Cerebellar nuclear complex (tissue), 1 donor: ENCODE measurements at places on chromosomes 4 and X.

DNA sequence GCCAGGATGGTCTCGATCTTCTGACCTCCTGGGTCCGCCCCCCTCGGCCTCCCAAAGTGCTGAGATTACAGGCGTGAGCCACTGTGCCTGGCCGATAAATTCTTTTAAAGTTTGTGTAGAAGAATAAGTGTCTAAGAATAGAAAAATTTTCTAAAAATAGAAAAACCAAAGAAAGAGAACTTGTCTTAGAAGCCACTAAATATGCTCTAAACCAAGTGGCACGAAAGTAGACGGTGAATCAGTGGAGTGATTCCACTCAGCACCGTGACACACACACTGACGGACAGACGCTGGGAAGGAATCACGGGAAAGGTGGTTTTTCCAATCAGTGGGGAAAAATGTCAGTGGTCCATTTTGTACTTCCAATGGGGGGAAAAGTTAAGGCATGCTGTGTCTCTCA, 72.7 kb upstream of the PSAPL1 start:
- DNase-seq = no peak

DNA sequence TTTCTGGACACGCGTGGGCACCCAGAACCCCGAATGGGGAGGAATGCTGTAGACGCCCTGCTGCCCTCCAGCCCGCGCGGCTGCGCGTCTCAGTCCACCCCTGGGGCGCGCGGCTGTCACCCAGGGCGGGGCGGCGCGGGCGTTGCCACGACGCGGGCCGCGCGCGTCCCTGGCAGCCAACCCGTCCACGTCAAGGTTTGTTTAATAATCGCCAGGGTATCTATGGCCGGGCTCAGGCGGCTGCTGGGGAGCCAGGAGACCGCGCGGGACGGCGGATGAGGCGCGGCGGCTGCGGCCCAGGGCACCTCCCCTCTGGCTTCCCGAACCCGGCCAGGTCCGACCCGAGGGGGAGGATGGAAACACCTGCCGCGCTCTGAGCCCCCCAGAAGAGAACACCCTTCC, at the start of gene SPATA18:
Gene SPATA18 (plus strand): TSS at position 92 of the 402 bp plus-strand sequence. CDS start 401 bp downstream, outside the sequence.
- DNase-seq = no peak

DNA sequence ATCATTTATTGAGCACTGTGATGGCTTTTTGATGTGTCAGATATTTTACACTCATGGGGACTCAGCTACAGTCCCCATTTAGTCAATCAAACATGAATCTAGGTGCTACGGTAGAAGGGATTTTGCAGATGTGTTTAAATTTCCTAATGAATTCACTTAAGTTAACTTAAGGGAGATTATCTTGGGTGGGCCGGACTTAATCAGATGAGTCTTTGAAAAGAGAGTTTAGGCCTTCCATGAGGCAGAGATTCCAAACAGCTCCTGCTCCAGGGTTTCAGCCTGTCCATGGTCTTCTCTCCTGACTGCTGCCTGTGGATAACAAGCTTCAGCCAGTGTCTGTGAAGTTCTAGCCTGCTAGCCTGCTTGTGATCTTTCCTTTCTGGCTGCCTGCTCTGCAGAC, 202.4 kb downstream of the IDS start:
- no peak for DNase-seq

DNA sequence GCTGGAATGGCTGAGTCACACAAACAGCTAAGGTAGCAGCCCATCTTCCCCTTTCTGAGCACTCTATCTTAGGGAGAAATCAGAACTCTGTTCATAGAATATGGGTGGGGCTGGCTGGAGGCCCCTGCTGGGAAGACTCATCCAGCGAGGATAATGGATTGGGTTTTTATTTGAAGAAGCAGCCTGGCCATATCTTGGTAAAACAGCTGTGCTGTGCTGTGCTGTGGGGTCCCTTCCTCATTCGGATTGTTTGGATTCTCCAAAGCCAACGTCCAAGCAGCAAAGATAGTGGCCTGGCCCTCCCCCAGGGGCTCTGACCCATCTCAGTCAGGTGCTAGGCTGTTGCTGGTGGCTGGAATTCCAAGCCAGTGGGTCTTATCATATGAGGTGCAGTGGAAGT, 63.8 kb downstream of the ZNF718 start:
- no peak for DNase-seq
